Hematopoietic multipotent progenitor cell (in vitro differentiated cells): ENCODE measurements at places on chromosomes 11 and 22. TPM values are rescaled to one million over a fixed set of nuclear protein-coding genes. Genes with fewer than 3 reads are reported as not detected.

GRCh38 chr11:112410325-112410724, 149.7 kb upstream of the PLET1 start:
- DNase-seq = no peak

Gene TMEM45B
- total RNA-seq = 0.27 TPM

Gene LRRC4C
- 1.9 TPM for total RNA-seq

- no peak for DNase-seq
Observed at GRCh38 chr22:35547987-35548721, 7.5 kb downstream of the RASD2 start.

- DNase-seq = no peak
Observed at GRCh38 chr11:12930850-12931249, 78.3 kb upstream of the RASSF10 start.

DNA sequence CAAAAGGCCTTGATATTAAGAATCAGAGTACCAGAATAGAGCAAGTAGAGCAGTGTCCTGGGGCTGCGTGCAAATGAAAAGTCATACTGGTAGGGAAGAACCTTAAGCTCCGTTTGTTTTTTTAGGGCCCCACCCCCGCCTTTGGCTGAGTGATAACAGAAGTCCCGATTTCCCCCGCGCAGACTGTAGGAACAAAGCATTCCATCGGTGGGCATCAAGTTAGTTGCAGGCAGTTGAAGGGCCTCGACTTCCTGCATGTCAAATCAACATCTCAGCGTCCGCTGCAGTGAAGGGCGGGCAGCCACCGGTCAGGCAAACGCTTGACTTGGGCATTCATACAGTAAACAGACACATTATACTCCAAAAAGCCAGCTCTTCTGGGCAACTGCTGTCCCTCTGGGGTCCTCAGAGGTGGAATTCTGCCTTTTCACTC, 11.7 kb downstream of the LRP4 start:
- no peak for DNase-seq

GRCh38 chr11:19394525-19395016, 153.8 kb upstream of the E2F8 start:
- DNase-seq = no peak

- DNase-seq = no peak
Observed at GRCh38 chr11:63564056-63564774, 1.0 kb upstream of the PLAAT2 start.

Gene CDC42BPG
- total RNA-seq = 7.5 TPM
